ENCODE measurements at places on chromosomes 11 and 22.

- DNase-seq, result no peak
- no peaks in the 10 kb centered on the region for H3K27me3 ChIP-seq
- H3K36me3 ChIP-seq, result peaks cover 67% of the 10 kb centered on the region
- H3K27ac ChIP-seq, result peak overlapping the region; percentile 83
- H3K4me1 ChIP-seq, result peaks cover 22% of the 10 kb centered on the region
Measured at GRCh38 chr22:38734421-38735100, 21.2 kb downstream of the SUN2 start.

GRCh38 chr11:119493712-119494111, 70.7 kb upstream of the THY1 start:
- no peaks in the 10 kb centered on the region for H3K27me3 ChIP-seq
- H3K4me3 ChIP-seq, result no peak overlapping the region
- H3K36me3 ChIP-seq, result no peaks in the 10 kb centered on the region
- no peak for DNase-seq
- no peaks in the 10 kb centered on the region for H3K4me1 ChIP-seq

DNA sequence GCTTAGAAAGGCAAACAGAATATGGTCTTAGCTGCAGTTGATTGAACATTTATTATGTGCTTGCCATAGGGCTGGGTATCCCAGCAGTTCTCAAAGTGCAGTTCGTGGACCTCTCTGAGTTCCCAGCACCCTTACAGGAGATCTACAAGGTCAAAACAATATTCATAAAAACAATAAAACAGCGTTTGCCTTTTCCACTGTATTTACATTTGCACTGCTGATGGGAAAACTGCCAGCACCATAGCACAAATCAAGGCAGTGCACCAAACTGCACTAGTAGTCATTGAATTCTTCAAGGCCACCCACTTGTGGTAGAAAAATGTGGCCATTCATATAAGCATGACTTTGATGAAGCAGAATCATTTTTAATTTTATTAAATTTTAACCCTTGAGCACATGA, 128.1 kb downstream of the CCDC34 start:
- no peaks in the 10 kb centered on the region for H3K4me1 ChIP-seq
- no peak overlapping the region for H3K27ac ChIP-seq
- DNase-seq, result no peak
- no peaks in the 10 kb centered on the region for H3K36me3 ChIP-seq
- no peaks in the 10 kb centered on the region for H3K27me3 ChIP-seq

- H3K36me3 ChIP-seq, result no peaks in the 10 kb centered on the region
- H3K27ac ChIP-seq, result no peak overlapping the region
- H3K27me3 ChIP-seq, result no peaks in the 10 kb centered on the region
- no peaks in the 10 kb centered on the region for H3K4me1 ChIP-seq
Measured at GRCh38 chr22:44455151-44455962, 42.7 kb downstream of the RTL6 start.

- peak overlapping the region; percentile 5 for H3K27ac ChIP-seq
- no peaks in the 10 kb centered on the region for H3K27me3 ChIP-seq
- H3K4me3 ChIP-seq, result no peak overlapping the region
- H3K4me1 ChIP-seq, result peaks cover 7% of the 10 kb centered on the region
- DNase-seq, result no peak
- H3K36me3 ChIP-seq, result peaks cover under 1% of the 10 kb centered on the region
Measured at GRCh38 chr11:45232341-45233080, 53.6 kb downstream of the SYT13 start.

DNA sequence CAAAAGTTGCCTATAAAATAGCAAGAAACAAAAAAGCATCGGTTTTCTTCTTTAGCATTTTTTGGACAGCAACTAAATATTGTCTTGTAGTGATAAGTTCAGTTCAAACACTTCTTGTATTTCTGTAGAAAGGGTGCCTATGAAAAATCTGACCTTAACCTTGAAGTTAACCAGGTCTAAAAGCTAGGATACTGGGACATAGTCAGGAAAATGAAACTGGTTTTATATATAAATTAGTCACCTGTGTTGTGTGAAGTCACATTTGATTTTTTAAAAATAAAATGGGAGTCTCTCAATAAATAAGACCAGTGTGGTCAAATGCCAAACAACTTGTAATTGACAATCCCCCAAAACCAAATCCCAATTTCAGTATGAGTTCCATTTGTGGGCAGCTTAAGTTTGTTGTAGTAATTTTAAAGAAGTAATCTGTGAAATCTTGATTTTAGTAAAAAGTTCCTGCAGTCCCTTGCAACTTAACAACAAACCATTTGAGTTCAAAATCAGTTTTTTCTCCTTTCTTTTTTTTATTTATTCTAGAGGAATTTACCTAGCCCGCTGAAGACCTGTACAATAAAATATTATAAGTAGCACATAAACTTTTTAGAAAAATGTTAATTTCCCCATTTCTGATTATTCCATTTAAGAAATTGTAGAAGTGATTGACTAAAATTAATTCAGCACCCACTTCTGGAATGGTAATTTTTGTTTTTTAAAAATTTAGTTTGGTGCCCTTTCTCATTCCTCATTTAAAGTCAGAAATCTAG, 84.5 kb upstream of the PPARA start:
- peaks cover 61% of the 10 kb centered on the region for H3K4me1 ChIP-seq
- H3K27me3 ChIP-seq, result no peaks in the 10 kb centered on the region
- DNase-seq, result no peak

DNA sequence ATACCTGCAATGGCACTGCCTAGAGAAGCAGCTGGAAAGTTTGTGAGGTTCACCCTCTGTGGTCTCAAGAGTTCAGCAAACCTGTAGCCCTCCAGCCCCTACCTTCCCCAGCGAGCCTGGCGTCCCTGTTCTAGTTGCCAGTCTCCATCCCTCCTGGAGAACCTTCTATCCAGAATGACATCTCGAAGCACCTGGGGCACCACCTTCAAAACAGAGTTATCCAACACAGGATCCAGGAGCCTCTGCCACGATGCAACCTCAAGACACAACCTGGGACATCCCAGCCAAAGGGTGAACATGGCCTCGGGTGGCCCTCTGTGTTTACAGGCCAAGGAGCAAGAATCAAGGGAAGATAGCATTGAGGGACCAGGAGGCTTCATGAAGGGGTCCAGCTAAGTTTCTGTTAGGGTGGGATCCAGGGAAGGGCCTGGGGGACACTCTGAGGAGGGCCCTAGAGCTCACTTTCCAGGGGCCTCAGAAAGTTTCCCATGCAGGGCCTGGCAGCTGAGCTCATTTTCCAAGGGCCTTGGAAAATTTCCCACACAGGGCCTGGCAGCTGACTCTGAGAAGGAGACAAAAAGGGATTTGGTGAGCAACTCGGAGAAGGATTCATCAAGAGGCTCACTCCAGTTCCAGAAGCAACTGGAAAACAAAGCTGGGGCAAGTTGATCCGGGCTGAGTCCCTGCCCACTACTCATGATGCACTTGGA, 36.9 kb upstream of the SYT13 start:
- no peak for DNase-seq
- no peak overlapping the region for H3K27ac ChIP-seq
- H3K36me3 ChIP-seq, result no peaks in the 10 kb centered on the region
- no peak overlapping the region for H3K4me3 ChIP-seq
- H3K27me3 ChIP-seq, result no peaks in the 10 kb centered on the region
- H3K4me1 ChIP-seq, result peaks cover 9% of the 10 kb centered on the region
